ENCODE measurements at places on chromosomes 3 and 15.

DNA sequence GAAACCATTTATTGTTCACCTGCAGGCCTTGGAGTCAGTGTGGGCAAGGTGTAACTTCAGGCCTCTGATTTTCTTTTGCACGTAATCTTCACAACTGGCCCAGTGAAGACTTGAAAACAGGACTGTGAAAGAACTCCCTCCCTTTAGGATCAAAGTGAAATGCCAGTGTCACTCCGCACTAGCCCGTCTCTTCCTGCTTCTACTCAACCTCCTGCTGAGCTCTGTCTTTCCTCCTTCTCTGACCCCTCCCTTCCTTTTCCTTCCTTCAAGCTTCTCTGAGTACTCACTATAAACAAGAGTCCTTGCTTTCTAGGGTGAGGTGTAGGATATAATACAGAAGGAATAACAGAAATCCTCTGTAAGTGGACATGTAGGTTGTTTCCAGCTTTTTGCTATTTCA lies 28.5 kb downstream of the TMEM41A start:
- no peak for DNase-seq

DNA sequence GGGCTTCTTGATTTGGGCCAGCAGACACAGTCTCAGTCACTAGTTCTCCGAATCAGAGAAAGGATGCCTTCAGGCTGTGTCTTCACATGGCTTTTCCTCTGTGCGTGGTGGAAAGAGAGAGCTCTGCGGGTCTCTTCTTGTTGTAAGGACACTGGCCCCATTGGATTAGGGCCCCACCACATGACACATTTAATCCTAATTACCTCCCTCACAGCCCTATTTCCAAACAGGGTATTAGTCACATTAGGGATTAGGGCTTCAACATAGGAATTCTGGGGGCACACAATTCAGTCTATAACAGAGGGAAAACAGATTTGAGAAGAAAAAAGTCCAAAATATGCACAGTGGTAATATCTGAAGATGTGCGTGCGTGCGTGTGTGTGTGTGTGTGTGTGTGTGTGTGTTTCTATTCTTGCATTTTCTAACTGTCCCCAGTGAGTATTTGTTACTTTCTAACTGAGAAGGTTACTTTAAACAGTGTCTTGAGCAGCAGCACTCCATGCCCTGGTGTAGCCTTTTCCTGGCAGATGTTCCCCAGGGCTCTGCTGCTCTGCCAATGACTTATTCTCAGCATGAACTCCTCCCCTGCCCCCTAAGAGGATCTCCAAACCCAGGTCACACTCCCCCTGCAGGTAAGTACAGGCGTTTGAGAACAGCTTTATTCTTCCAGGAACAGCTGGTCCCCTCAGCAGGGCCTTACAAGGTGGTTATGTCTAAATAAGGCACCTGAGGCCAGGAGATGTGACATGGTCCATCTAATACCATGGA lies 72.9 kb downstream of the RPL39L start:
- peak; percentile 13 for DNase-seq

DNA sequence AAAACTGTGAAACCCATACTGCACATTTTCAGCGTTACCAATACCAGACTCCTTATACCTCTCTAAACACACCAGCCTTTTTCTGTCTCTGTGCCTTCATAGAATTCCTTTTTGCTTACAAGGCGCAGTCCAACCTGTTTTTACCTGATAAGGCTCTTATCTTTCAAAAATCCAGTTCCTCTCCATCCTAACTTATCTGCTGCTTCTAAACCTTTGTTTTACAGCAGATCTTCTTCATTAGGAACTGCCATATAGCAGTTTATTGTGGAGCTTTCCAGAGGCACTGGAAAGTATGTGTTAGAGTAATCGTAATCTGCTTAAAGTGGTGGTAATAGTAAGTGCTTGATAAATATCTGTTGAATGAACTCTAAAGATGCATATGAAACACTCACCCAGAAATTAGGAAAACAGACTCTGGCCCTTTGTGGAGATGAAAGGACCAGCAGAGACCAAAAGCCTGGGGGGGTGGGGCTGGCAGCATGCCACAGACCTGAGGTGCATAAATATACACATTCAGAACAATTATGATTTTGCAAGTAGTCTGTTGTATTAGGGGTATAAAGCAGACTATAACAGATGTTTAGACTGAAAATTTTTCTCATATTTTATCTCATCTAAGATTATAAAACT lies 29.3 kb downstream of the PPP2R3A start:
- no peak for DNase-seq

DNA sequence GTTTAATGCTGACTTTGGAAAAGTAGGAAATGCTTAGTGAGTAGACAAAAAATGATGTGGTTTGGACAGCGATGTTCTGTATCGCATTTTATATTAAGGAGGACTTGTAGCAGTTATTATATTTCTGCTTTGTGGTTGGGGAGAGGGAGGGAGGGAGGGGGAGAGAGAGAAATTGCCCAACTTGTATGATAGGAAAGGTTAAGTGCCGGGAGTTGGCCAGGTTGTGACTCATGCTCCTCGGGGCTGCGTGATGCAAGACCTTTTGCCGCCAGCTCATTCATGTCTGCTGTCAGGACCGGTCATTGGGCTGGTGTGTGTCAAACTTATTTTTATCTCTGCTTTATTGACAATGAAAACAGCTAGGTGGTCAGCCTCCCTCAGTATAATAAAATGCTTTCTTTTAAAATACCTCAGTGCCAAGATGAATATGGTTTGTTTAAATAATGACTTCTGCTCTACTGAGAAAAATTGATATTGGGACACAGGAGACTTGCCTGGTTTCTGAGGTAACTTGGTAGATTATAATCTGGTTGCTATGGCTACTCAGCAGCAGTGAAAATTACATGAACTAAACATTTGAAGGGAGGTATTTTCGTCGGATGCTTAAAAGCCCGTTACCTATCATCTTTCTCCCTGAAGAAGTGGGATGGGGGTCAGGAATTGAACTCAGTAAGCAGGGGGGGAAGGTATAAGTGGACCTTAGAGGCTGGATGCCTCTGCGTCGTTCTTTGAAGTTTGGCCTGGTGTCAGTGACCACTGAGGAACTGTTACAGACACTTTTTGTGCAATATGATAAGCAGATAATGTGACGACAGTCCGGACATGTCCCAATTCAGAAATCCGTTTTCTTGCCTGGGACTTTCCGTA lies 90.7 kb downstream of the FNDC3B start:
- DNase-seq: peak; percentile 43

- DNase-seq: no peak
These were observed 159.6 kb upstream of the GADL1 start for GRCh38 chr3:31054032-31054431.
